ENCODE measurements at places on chromosomes 1 and 21.

GRCh38 chr1:32393832-32394140 is 455 bp downstream of the BSDC1 start:
- peak; percentile 76 for DNase-seq

DNA sequence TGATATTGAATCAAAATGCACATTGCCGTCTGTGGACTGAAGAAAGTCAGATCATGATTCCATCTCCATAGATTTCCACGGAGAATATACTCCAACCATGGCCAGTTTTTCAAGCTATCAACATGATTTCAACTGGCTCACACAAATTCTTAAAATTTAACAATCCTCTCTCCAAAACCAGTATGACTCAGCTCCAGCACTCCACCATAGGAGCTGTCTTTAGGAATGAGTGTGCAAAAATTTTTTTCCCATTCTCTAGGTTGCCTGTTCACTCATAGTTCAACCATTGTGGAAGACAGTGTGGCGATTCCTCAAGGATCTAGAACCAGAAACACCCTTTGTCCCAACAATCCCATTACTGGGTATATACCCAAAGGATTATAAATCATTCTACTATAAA is 40.8 kb downstream of the RGL1 start:
- DNase-seq, result no peak

DNA sequence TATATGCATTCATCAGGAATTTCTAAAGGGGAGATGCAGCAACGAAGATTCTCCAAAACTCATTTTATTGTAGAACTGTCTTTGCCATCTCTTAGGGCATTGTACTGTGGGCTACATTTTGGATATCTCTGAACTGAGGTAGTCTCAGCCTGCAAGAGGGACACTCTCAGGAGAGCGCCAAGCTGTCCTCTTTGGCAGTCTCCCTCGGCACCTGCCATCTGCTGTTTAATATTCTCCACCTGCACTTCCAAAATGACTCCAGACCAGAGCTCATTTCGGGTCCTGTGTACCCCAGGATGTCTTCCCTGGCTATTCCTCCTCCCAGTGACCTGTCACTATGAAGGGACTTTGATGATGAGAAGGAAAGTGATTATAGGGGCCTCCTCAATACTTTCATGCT is 356.3 kb upstream of the C1orf174 start:
- no peak for DNase-seq

DNA sequence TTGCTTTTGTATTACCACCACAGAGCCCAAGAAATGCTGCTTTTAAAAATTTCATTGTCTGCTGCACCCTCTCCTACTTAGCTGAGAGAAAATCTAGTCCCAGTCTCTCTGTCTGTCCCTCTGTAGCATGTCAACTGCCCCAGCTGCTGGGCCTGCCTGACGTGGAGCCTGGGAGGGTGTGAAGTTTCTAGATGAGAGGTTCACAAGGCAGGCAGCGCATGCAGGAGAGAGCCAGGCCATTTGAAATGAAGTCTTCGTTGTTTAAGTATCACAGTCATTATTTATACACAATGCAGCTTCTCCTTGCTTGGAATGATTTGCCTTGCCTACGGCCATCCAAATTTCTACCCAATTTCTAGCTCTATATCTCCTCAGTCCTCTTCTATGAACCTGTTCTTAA is 306.8 kb upstream of the PLXNA2 start:
- no peak for DNase-seq

- DNase-seq, result no peak
These were observed 17.2 kb upstream of the BEND5 start for GRCh38 chr1:48793863-48794262.

DNA sequence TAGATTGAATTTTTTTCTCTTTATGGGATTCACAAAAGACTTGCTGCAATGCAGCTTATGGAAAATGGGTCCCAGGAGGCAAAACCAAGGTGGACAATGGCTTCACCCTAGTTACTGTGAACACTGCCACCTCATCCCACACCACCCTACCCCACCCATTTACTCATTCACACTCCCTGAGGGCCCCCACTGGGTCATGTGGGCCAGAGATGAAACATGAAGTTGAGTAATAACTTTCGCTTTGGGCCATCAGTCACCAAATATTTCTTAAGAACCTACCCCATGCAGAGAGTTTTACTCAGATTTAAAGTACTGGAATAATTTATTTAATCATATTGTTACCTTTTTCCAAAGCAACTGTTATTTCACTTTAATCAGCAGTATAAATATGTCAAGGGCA is 191.8 kb downstream of the TPR start:
- no peak for DNase-seq

DNA sequence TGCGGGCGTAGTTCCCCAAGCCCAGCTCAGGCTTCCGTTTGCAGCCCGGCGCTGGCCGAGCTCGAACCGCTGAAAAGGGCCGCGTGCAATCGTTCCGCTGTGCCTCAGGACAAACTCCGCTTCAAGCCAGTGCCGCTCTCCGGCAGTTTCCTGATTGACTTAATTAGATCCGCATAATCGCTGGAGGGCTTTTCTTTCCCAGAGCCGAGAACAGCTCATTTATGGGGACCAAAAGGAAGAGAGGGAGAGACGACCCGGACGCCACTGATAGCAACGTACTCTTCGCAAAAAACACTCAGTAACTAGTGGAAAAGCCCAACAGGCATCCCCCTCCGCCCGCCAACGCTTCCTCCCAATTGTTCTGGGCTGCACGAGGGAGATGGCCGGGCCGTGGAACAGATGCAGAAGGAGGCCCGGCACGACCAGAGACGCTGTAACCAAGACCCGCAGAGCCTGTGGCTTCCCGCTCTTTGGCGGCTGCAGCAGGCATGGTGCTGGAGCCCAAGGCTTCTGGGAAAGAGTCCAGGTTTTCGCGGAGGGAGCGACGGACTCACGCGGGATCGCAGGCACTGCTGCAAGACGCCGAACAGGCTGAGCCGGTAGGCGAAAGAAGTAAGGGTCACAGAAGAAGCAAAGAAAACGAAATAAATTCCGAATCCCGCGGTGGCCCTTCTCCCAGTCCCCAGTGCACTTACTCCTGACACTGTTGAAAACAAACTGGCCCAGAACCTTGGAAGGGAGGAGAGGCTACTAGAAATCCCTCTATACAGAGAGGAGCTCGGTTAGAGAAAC is 3.6 kb upstream of the FOXD2 start:
- peak; percentile 57 for DNase-seq

DNA sequence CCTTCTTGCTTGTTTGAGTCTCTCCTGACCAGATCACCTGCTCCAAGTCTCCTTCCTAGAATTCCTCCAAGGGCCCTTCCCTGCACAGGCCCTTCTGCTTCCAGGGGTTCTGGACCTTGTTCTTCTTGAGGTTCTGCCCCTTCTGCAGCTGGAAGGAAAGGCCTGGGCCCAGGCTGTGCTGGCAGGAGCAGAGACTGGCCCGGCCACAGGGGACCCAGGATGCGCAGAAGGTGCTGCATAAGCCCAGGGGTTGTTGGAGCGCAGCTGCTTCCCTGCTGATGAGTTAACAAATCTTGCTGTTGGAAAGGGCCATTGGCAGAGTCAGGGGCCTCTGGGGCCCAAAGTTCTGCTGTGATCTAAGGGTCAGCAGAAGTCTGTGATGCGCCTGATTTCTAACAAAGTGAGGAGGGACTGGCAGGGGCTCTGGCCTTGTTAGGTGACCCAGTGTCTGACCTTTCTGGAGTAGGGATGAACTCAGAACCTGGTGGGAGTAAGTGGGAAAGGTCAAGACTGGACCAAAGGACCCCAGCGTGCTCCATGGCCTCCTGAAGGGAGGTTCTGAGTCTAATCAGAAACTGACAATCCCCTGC is 509.8 kb downstream of the PTPRU start:
- DNase-seq, result no peak

GRCh38 chr1:169478094-169478672 is 7.6 kb downstream of the SLC19A2 start:
- no peak for DNase-seq

- DNase-seq, result no peak
These were observed 41.6 kb upstream of the GRHL3 start for GRCh38 chr1:24277420-24278169.

DNA sequence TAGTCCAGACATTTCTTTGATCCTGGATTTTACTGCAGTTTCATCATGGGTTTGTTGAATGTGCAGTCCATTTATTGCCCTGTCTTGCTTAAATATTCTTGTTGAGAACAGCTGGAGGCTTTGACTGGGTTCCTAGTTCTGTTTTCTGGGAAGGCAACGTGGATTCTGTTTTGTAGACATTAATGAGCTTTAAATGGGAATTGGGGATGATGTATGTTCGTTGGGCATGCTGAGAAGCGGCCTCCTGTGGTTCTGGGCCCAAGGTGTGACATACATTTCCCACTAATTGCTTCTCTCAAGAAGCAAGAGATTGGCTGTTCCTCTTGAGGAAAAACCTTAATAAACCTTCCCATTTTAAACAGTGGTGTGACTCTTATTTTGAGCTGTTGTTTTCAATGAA is 22.9 kb downstream of the INKA2 start:
- DNase-seq, result no peak

GRCh38 chr1:107442551-107442950 is 301.7 kb downstream of the NTNG1 start:
- DNase-seq, result no peak

DNA sequence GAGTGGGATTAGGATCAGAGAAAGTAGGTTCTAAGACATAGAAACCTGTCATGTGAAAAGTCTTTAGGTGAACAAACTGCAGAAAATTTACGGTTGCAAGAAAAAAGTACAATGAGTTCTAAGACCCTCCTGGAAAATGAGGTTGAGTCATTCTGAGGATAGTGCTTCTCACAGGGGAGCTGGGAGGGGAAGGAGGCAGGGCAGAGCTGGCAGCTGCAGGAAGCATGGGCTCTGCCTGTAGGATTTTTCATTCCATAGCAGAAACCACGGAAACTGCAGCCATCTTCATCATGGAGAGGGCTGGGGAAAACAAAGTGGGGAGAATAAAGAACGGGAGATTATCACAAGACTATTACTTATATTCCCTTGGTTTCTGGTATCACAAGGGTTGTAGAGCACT is 25.8 kb upstream of the THEM4 start:
- DNase-seq, result peak; percentile 39

DNA sequence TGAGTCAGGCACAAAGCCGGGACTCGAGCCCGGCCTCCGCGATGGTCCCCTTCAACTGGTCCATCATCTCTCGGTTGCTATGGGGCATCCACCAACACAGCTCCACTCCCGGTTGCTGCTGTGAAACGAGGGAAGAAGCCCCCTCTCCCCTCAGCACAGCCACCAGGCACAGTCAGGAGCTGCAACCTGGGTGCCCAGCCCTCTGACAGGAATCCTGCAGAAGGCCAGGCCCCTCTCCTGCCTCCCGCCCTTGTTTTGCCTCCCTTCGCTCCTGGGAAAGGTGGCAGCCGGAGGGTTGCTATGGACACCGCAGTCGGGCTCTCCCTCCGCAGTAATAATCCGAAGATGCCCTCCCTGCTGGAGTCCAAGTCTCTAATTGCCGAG is 8.9 kb upstream of the KCNN3 start:
- no peak for DNase-seq

DNA sequence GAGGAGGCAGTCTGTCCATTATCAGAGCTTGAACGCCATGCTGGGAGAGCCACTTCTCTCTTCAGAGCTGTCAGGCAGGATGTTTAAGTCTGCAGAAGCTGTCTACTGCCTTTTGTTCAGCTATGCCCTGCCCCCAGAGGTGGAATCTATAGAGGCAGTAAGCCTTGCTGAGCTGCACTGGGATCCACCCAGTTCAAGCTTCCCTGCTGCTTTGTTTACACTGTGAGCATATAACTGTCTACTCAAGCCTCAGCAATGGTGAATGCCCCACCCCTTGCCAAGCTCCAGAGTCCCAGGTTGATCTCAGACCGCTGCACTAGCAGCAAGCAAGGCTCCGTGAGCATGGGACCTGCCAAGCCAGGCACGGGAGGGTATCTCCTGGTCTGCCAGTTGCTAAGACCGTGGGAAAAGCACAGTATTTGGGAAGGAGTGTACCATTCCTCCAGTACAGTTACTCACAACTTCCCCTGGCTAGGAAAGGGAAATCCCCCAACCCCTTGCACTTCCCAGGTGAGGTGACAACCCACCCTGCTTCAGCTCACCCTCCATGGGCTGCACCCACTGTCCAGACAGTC is 32.5 kb downstream of the RGS13 start:
- peak; percentile 44 for DNase-seq

- DNase-seq, result no peak
These were observed 40.4 kb downstream of the GNG12 start for GRCh38 chr1:67792741-67793458.

DNA sequence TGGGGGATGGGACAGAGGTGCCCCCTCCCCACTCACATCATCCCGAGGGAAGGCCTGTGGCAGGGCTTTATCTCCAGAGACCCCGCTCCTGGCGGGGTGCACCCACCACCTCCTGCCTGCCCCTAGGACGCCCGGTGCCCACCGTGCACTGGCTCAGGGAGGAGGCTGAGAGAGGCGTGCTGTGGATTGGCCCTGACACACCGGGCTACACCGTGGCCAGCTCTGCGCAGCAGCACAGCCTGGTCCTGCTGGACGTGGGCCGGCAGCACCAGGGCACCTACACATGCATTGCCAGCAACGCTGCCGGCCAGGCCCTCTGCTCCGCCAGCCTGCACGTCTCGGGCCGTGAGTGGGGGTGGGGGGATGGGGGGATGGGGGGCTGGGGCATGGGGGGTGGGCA is 71.7 kb downstream of the TRIM11 start:
- no peak for DNase-seq

GRCh38 chr1:156927215-156928042 is 7.0 kb downstream of the LRRC71 start:
- peak; percentile 88 for DNase-seq

DNA sequence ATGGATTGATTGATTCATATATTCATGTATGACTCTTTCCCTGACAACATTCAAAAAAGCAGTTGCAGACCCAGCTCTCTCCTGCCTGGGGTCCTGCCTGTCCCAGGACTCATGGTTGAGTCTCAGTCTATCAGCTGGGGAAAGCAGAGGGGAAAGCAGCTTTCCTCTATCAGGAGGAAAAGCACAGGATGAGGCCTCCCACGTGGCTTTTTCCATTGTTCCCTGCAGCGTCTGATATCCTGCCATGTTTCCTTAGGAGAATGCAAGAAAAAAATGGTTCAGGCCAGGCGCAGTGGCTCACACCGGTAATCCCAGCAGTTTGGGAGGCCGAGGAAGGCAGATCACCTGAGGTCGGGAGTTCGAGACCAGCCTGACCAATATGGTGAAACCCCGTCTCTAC is 133.0 kb upstream of the VAMP3 start:
- no peak for DNase-seq

GRCh38 chr1:165697491-165697880 is 876 bp downstream of the ALDH9A1 start:
- no peak for DNase-seq

DNA sequence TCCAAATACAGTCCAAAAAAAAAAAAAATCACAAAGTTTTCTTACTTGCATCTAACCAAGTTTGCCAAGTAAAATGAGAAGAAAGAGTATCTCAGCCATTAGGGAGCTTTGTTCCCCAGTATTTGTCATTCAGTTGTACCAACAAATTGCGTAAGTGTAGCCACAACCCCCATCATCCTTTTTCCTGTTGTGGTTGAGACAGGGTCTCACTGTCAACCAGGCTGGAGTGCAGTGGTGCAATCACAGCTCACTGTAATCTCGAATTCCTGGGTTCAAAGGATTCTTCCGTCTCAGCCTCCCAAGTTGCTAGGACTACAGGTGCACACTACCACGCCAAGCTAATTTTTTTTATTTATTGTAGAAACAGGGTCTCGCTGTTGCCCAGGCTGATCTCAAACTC is 9.5 kb downstream of the STX6 start:
- DNase-seq, result no peak

- no peak for DNase-seq
These were observed 62.5 kb downstream of the CHRM3 start for GRCh38 chr1:239448911-239449310.

GRCh38 chr1:51576085-51576444 is 40.8 kb upstream of the OSBPL9 start:
- DNase-seq, result no peak

- DNase-seq, result no peak
These were observed 1353.9 kb downstream of the NCAM2 start for GRCh38 chr21:22352088-22352487.

Data from hepatocyte (in vitro differentiated cells).